Activated naive CD8-positive, alpha-beta T cell treated with anti-CD3 and anti-CD28 coated beads for 36 hours (primary cell): ENCODE measurements at places on chromosomes 16 and 17. TPM values are rescaled to one million over a fixed set of nuclear protein-coding genes. Genes with fewer than 3 reads are reported as not detected.

EMP2 gene
- total RNA-seq = not detected

DHRS7C gene
- not detected for total RNA-seq

SEZ6L2 gene
- total RNA-seq = 0.32 TPM

AANAT gene
- 0.36 TPM for total RNA-seq

ZNF276 gene
- total RNA-seq = 24.7 TPM

SPATA22 gene
- total RNA-seq = 0.16 TPM

RMI2 gene
- total RNA-seq = 50.1 TPM

HOXB6 gene
- total RNA-seq = not detected

KRT33A gene
- total RNA-seq = not detected

DNA sequence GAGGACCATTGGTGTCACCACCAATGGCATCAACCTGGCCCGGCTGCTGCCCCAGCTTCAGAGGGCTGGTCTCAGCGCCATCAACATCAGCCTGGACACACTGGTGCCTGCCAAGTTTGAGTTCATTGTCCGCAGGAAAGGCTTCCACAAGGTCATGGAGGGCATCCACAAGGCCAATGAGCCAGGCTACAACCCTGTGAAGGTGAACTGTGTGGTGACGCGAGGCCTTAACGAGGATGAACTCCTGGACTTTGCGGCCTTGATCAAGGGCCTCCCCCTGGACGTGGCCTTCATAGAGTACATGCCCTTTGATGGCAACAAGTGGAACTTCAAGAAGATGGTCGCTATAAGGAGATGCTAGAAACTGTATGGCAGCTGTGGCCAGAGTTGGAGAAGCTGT lies 111.9 kb upstream of the SIAH1 start:
- DNase-seq = no peak

- no peak for DNase-seq
Observed at GRCh38 chr16:71878911-71879310, 5.1 kb downstream of the ZNF821 start.

- no peak for DNase-seq
Observed at GRCh38 chr17:65984299-65984698, 207.6 kb downstream of the CEP112 start.

DNA sequence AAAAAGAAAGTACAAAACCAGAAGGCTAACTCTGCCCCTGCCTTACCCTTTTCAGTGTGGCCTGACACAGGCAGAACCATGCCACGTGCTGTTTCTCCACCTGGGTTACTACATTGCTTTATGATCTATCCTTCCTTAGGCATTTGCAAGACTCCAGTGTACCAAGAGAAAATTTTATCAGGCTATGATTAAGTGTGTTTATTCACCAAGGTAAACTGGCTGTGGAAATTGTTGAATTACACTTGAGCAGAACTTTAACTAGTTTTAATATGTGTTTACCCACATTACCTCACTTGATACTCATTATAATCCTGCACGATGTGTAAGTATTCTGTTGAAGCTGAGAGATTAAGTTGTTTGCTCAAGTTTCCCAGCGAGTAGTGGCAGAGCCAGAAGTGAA lies 129.7 kb upstream of the MYOCD start:
- DNase-seq = no peak

- DNase-seq = no peak
Observed at GRCh38 chr17:73371836-73372235, 60.0 kb upstream of the CDC42EP4 start.

- no peak for DNase-seq
Observed at GRCh38 chr17:2700030-2700490, 11.5 kb downstream of the CLUH start.

GRCh38 chr16:69012906-69013305 lies 92.5 kb upstream of the HAS3 start:
- DNase-seq = no peak

DNA sequence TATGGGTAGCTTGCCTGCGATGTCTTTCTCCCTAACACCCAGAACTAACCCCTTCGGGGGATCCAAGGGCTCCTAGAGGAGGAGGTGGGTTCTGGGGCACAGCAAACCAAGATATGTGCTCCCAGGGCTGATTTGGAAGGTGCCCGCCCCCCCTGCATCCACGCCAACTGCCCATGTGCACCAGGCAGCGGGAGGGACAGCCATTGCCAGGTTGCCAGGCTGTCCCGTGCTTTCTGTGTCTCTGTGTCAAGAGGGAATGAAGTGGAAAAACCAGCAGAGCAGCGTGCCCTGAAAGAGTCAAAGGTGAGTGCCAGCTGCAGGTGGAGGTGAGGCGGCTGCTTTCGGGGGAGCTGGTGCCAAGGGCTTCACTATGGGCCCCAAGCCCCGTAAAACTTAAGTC lies 6.4 kb downstream of the TEKT5 start:
- DNase-seq = no peak

- DNase-seq = no peak
Observed at GRCh38 chr16:53692146-53692545, 11.5 kb downstream of the RPGRIP1L start.

DNA sequence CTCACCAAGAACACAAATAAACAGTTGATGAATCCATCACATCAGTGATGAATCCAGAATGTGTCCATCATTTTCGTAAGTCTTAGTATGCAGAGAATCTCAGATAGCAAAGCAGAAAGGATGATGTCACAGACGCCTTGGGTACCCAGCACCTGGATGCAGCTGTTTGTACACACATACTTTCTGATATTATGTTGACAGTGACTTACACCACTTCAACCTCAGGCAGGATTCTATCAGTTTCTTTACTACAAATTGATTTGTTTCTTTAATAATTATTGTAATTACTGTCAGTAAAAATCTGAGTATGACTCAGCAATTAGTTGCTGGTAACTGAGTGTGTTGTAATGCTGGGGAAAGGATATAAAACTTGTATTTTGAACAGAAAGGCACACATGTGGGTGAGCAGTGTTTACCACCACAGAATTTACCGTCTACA lies 159.8 kb downstream of the RPTOR start:
- DNase-seq = no peak

DNA sequence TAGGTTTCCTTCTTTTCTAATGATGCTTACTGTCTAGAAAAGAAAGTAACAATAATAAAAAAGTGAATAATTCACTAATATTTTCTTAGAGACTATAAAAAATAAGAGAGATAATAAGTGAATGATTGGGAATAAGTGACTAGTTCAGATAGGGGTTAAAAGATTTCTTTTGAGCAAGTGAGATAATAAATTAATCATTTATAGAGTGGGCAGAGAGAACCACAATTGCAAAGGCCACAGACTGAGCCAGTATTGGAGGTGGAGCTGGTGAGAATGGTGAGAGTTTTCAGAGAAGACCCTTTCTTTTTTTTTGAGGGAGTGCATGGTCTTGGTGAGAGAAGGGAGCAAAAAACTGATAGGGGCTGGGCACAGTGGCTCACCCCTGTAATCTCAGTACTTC lies 159.1 kb upstream of the SALL1 start:
- DNase-seq = no peak

- DNase-seq = no peak
Observed at GRCh38 chr16:89325861-89326471, 108.5 kb downstream of the ZNF778 start.

DNA sequence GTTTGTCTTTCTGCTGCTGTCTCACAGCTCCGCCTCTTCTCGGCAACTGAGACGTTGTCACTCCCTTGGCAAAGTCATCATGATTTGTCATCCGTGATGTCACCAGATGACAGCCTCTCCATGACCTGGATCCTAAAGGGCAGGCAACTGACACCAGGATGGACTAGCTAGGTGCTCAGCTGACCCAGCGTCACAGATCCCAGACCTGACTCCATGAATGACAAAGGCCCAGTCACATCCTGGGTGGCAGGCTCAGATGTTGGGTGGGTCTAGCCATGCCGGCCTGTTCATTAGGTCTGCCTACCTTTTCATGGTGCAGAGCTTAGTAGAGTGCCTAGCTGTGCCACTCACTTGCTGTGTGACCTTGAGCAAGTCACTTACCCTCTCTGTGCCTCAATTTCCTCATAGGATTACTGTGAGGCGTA lies 3.8 kb upstream of the TMEM238L start:
- no peak for DNase-seq

DNA sequence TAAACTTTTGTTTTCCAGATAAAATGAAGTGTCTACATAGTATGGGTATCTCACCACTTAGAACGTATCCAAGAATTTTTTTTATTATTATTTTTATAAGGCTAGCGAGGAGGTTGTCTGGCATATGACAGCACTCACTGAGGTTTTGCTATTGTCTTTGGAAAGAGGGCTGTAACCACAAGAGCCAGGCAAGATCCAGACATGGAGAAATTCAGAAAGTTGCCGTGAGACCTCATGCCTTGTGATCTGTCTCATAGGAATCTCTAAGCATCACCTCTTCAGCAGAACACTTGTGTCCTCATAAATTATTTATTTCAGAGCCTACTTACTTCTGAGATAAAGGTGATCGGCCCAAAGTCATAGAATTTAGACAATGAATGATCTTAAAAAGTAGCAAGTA lies 410.8 kb downstream of the CDH11 start:
- no peak for DNase-seq

- DNase-seq = no peak
Observed at GRCh38 chr17:34412965-34413441, 50.0 kb upstream of the CCL1 start.

- DNase-seq = no peak
Observed at GRCh38 chr17:48522031-48522653, 8.7 kb downstream of the HOXB1 start.

- DNase-seq = no peak
Observed at GRCh38 chr17:77744066-77744988, 214.2 kb upstream of the TNRC6C start.

DNA sequence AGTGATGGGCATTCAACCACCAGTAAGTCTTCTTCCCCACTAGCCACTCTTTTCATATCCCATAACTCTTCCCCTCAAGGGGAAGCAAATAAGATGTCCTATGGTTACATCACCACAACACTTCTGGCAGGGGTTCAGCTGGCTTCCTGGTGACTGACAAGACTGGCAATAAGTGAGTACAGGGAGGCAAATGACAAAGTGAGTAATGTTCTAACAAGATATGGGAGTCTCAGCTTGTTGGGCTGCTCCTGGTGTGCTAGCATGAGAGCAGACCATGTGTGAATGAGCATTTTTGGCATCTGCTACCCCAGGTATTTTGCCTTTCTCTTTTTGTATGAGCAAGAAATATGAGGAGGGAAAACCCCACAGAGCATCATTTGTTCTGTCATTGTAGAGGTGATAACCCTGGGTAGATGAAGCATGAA lies 9.9 kb downstream of the TMIGD1 start:
- peak; percentile 33 for DNase-seq

DNA sequence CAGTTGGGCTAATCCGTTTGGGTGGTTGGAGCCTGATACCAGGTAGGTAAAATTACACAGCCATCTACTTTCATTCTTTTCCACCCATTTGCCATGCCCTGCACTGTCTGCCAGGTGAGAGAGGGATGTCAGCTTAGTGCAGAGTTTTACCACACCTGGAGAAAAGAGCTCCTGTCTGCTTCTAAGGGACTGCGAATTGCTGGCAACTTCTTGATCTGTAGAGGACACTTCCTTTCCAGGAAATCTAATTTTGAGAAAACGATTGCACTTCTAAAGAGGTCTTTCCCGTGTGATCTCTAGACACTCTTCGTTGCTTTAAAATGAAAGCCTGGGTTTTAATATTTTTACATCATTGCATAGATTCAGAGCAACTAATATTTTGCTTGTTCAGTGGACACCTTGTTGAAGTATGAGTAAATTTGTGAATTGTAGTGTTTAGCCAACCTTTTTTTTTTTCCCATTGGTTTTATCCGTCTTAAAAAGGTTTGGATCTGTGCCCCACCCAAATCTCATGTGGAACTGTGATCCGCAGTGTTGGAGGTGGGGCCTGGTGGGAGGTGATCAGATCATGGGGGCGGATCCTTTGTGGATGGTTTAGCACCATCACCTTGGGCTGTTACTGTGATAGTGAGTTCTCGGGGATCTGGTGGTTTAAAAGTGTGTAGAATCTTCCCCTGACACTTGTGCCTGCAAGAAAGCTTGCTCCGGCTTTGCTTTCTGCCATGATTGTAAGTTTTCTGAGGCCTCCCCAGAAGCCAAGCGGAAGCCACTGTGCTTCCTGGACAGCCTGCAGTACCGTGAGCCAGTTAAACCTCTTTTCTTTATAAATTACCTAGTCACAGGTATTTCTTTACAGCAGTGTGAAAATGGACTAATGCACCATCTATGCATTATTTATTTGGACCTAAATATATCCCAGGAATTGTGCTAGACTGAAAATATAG lies 104.6 kb downstream of the PRKCA start:
- DNase-seq = peak; percentile 19

DNA sequence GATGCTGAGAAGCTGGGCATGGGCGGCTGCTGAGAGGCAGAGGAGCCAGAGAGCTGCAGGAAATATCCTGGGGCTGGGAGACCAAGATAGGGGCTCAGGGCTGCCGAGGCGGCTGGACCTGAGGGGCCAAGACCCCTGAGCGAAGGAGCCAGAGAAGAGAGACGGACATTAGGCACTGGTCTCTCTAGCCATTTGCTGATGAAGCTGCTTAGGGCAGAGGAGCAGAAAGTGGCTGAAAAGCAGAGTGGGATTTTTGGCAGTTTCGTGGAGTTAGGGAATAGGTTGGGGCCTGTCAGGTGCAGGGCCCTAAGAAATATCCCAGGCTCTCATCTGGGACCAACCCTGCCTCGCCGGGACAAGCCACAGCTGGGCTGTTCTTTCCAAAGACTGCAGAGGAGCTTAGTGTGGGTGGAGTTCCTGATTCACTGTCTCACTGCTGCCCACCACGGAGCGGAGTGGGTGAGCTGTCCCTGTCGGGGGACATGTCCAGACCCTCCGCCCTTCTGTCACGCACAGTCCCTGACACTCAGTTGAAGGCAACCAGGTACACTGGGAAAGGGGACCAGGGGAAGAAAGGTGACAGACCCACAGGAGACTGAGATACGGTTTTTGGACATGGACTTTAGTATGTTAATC lies 11.3 kb upstream of the DNASE1 start:
- no peak for DNase-seq

GRCh38 chr17:76492123-76492988 lies 8.9 kb downstream of the RHBDF2 start:
- DNase-seq = peak; percentile 38

DNA sequence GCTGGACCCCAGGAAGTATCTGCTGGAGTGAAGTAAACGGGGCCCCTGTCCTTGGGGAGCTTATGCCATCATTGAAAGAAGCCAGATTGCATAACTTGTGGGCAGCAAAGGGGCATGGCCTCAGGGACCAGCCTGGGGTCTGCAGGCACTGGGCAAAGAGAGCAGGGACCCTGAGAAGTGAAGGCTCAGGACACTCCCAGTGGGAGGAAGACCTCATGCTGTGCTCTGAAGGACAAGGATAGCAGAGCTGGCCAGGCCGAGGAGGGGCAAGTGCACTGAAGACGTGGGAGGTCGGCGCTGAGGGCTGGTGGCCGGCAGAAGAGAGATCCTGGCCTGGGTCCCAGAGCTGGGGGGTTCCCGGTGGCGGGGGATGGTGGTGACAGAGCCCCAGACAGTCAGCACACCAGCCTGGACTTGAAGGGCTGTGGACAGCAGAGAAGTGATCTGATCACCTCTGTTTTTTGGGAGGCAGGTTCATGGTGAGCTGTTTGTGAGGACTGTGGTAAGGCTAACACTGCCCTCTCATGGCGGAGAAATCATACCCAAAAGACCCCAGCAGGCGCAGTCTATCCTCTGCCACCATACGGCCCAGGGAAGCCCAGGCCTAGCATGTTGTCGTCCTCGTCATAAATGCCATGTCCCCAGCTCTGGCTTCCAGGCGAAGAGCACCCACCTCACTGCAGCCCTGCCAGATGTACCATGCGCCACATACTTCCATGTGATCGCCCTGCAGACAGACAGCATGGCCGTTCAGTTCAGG lies 7.1 kb upstream of the CNP start:
- DNase-seq = no peak
